Activated CD4-positive, alpha-beta T cell treated with anti-CD3 and anti-CD28 coated beads, Interleukin-2, amount 10 ng/mL, durations not matched to agents 24 days and 14 days (primary cell): ENCODE measurements at places on chromosomes 3 and 15. TPM values are rescaled to one million over a fixed set of nuclear protein-coding genes. Genes with fewer than 3 reads are reported as not detected.

- DNase-seq, result no peak
Observed at GRCh38 chr15:67652586-67652985, 110.1 kb downstream of the MAP2K5 start.

- DNase-seq, result no peak
Observed at GRCh38 chr3:17755836-17756235, 13.4 kb upstream of the TBC1D5 start.

- no peak for DNase-seq
Observed at GRCh38 chr3:45954306-45954705, 11.0 kb downstream of the CXCR6 start.

GRCh38 chr15:89495638-89496145 is 691 bp downstream of the RHCG start:
- no peak for DNase-seq

DNA sequence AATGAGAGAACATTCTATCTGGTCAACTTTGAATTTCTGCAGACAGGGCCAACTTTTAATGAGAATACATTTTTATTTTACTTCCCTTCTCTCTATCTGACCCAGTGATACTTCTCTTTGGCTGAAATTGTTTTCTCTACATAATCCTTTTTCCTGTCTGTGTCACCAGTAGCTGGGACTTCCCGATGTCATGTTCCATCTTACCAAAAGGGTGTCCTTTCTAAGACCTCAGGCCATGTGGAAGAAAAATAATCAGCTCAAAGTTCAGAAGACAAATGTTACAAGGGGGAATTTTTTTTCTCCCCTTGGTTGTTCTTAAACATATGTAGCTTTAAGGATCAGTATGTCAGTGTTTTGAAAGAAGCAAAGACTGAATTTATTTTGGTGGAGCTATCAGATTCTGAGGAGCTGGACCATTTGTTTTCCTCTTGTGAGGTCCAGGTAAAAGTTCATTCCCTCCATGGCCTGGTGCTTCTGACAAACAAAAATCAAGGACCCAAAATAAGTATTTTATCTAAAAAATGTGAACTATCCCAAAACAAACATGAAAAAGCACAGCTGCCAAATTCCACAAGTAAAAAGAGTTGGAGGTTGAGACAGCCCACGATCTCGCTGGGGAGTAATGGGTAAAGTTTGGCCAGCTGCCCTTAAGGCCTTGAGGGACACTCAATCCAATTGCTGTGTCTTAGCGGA is 859.4 kb upstream of the NR2F2 start:
- DNase-seq, result no peak

GRCh38 chr3:108493862-108494261 is 16.5 kb downstream of the MYH15 start:
- DNase-seq, result no peak

CAMK2N2 gene
- 0.14 TPM in 2 replicates for total RNA-seq
